ENCODE measurements at places on chromosomes 11 and 22.
A peak's percentile ranks its signal among the peaks of the same experiment; 100 is the strongest.

DNA sequence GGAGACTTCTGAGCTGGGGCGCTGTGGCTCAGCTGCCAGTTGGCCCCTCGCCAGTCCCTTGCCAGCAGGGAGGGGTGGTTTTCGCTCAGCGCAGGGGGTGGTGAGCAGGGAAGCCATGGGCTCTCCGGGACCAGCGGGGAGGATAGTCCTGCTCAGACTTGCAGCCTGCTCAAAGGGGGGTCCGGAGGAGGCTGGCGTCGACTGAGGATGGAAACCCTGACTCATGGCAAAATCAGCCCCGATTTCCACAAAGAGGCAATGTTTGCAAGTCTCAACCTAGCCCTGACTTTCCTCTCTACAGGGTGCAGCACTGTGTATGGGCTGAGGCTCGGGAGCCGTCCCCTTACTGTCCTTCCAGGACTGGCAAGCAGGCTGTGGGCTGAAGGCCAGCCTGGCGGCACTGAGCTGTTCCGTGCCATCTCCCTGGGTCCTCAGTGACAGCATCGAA is 35.1 kb downstream of the FBLN1 start:
- no peak for DNase-seq

DNA sequence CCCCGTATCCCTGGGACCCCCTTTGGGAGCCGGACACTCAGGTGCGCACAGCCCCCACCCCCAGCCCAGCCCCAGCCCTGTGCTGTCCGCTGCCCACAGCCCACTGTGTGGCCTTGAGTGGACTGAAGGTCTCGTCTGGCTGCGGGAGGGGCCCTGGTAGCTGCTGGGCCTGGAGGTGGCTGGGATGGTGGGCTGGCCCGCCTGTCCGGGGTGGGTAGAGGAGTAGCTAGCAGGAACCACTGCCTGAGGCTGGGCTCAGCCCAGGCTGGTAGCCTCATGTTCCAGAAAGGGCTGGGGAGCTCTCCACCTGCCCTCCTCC is 4.6 kb upstream of the MUC6 start:
- no peak for DNase-seq

DNA sequence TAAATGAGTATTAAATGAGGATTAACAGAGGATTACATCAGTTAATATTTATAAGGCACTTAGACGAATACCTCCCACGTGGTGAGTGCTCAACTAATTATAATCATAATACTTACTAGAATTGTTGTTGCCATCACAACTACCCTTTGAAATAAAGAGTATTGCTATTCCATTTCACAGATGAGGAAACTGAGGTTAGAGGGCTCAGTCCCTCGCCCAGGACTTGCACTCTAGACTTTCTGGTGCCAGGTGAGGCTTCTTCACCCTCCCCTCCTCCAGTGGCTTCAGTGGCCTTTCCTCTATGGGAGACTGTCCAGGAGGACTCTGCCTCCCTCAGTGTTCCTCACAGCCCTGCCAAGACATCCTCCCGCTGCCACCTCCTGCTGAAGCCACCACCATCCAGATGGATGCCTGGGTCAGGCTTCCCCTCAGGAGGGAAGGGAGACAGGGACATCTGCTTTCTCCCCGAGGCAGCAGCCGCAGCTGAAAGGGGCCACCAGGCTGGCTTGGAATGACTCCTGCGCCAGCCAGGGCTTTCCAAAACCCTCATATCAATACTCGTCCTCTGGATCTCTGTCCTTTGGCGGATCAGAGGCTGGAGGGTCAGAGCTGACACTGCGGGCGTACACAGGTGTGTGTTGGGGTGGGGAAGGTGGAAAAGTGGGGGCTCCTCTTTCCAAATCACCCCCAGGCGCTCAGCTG is 580.1 kb downstream of the BUD13 start:
- DNase-seq: no peak

GRCh38 chr22:29427176-29427760 is 11.1 kb upstream of the RFPL1 start:
- DNase-seq: no peak

- DNase-seq: no peak
Measured at GRCh38 chr22:39530692-39531331, 1.7 kb downstream of the RPS19BP1 start.

DNA sequence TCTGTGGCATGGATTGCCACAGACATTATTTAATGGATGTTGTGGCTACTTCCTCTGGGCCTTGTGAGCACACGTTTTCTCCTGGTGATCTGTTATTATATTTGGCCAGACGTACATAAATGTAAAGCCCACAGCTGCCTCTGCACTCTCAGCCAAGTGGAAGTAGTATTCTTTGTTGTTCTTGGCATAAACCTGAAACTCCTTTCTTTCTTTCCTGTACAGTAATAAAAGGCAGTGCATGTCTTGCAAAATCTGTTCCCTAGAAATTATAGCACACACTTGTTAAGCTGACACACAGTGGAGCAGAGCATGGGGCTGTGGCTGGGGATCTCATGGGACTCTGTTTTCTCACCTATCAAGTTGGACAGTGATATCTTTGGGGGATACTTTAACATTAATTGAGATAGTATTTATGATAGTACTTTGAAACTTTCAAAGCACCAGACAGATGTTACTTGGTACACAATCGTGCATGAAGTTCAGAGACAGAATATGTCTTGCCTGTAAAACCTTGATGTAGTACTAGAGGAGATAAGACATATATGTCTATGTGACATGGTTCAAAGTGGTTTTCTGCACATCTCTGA is 20.9 kb downstream of the PANX1 start:
- DNase-seq: no peak

GRCh38 chr11:72116019-72116755 is 3.7 kb upstream of the ANAPC15 start:
- no peak for DNase-seq

- DNase-seq: no peak
Measured at GRCh38 chr11:115696563-115696962, 192.3 kb upstream of the CADM1 start.

DNA sequence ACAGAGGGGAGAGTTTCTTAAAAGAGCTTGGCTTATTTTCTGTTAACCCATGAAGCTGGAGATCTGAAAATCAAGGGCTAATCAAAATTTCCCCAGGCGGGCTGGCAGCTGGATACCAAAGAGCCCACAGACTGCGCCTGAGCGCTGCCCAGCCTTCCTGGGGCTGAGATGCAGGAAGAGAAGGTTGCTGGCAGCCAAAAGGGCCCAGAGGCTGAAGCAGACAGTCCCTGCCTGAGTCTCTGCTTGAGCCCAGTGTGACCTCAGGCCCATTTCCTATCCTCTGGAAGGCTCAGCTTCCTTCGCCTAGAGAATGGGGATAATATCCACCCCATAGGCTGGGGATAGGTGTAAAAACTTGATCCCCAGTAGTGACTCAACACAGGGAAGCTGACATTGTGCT is 49.1 kb downstream of the ARRB1 start:
- no peak for DNase-seq

GRCh38 chr11:77395460-77396173 is 78.3 kb downstream of the PAK1 start:
- DNase-seq: no peak

GRCh38 chr22:21978564-21979386 is 3.8 kb downstream of the TOP3B start:
- DNase-seq: no peak

GRCh38 chr11:124831897-124832296 is 31.7 kb upstream of the MSANTD2 start:
- no peak for DNase-seq

GRCh38 chr11:65577756-65578109 is 1.9 kb downstream of the EHBP1L1 start:
- DNase-seq: no peak

DNA sequence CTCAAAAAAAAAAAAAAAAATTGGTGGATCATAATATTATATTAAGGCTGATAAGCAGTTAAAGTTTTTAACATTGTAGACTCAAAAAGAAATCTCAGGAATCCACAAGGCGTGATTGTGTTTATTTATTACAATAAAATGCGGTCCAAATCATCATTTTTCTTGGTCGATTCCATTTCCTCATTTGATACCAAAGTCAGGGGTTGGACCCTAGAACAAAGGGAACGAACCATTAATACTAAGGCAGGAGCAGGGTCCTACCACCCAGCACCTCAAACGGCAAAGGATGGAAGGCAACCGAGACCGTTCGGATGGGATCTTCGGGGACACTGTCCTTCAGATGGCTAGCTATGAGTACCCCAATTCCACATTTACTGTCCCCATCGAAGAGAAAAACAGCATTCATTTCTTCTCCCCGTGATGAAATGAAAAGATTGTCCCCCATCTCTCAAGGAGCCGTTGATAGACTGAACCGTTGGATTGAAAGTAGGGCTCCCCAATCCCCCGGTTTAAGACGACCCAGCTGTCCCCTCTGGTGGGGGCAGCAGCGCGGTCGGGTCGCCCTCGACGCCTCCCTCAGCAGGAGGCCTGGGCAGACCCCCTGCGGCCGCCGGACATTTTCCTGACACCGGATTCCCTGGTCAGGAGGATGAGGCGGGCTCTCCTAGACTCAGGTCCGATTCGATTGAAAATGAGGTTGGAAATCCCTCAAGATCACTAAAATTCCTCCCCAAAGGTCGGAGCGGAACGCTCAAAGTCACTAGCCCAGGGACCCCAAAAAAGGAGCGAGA is 607 bp downstream of the DMC1 start:
- no peak for DNase-seq

DNA sequence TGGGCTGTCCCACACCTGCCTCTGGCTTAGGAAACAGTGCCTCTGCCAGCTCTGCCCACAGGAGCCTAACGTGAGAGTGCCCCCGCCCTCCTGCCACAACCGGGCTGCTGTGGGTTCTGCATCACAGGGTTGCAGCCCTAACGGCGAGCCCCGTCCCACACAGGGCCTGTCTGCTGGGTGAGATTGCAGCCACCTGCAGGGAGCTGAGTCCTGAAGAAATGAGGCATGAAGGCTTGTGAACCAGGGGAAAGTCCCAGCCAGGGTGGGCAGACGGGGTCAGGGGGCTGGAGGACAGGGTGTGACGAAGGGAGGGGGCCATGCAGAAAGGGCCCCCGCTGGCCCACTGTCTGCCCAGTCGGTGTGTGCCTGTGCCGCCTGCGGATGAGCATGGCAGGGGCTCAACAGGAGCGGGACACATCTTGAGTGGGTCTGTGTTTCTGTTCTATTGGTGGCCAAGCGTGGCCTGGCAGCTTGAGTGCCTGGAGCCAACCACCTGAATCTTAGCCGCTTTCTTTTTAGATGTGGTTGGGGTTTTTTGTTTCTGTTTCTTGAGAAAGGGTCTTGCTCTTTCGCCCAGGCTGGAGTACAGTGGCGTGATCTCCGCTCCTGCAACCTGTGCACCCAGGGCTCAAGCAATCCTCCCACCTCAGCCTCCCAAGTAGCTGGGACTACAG is 38.9 kb downstream of the CTTN start:
- DNase-seq: no peak

GRCh38 chr11:83158357-83158786 is 1.4 kb downstream of the PCF11 start:
- no peak for DNase-seq

DNA sequence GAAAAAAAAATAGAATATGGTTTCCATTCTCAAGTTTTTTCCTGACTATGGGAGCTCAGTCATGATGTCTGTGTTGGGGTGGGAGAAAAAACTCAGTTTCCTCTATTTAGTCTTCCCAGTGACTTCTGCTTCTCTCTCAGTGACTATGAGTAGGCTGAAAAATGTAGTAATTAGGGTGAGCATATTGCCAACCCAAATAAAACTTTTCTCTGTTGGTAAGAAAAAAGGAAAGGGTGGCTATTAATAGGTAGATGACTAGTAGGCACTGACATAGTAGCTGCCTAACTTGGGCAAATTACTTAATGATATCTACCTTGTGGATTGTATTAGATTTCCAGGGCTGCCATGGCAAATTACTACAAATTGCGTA is 34.2 kb upstream of the BIRC3 start:
- DNase-seq: no peak

GRCh38 chr11:110757962-110758755 is 45.9 kb upstream of the ARHGAP20 start:
- no peak for DNase-seq

- peak; percentile 70 for DNase-seq
Measured at GRCh38 chr22:30606455-30607299, at the start of gene TCN2. TSS of gene TCN2 (plus strand) at chr22:30607174. CDS start at chr22:30607332, 158 bp downstream.

GRCh38 chr22:36350751-36351594 is 36.8 kb downstream of the MYH9 start:
- DNase-seq: no peak

GRCh38 chr22:45529971-45530575 is 27.4 kb downstream of the FBLN1 start:
- DNase-seq: no peak

Data from activated CD8-positive, alpha-beta memory T cell treated with anti-CD3 and anti-CD28 coated beads for 24 hours (primary cell).